ENCODE measurements at places on chromosomes 12 and 14.
A peak's percentile ranks its signal among the peaks of the same experiment; 100 is the strongest.

- no peak for DNase-seq
Measured at GRCh38 chr12:1984759-1985158, 19.5 kb downstream of the DCP1B start.

DNA sequence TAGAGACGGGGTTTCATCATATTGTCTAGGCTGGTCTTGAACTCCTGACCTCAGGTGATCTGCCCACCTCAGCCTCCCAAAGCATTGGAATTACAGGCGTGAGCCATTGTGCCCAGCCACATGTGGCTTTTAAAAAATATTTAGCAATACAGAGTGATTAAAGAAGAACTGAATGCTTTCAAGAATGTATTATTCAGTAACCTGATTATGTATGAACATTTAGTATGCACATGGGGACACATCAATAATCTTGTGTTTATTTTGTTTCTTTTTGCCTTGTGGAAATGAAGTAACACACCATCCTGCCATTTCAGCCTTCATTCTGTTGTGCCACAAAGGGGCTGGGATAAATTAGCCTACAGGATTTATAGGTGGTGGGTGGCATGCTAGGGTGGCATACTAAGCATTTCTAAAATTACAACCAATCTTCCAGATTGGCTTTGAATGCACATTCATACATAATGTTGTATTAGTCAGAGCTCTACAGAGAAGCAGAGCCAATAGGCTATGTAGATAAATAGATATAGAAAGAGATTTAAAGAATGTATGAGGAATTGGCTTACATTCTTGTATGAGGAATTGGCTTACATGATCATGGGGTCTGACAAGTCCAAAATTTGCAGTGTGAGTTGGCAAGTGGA is 25.5 kb upstream of the TXNRD1 start:
- DNase-seq: no peak

DNA sequence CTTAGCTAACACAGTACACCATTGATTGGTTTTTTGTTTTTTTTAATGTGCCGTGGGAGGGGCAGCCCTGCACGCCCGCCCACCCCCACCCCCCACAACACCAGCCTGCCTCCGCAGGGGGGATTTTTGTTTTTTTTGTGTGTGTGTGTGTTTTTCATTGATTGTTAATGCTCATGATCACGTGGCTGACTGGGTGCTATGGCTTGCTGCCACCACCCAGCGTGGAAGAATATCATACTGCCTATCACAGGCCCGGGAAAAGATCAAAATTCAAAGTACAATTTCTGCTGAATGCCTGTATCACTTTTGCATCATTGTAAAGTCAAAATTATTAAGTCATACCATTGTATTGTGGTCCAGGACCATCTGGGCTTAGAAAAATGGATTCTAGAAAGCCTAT is 8.3 kb downstream of the RESF1 start:
- no peak for DNase-seq

DNA sequence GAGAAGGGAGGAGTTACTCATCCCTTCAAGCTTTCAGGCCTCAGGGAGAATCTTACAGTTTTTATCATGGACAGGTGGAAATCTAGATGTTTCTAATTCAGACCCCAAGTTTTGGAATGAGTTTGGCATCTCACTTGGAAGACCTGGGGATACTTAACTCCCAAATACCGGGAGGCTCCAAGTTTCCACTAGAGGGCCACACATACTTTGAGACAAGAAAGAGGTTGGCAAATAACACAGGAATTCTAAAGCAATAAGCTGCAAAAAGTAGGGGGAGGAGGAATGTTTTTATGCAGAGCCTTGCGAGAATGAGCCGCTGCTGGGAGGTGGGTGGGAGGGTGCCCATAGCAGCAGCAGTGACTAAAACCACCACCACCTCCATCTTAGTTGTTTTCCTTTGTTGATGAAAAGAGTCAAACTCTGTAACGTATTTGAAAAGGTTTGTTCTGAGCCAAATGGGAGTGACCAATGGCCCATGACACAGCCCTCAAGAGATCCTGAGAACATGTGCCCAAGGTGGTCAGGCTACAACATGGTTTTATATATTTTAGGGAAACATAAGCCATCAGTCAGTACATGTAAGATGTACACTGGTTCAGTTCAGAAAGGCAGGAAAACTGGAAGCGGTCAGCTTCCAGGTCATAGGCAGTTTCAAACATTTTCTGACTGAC is 34.2 kb upstream of the RNASE1 start:
- DNase-seq: no peak

DNA sequence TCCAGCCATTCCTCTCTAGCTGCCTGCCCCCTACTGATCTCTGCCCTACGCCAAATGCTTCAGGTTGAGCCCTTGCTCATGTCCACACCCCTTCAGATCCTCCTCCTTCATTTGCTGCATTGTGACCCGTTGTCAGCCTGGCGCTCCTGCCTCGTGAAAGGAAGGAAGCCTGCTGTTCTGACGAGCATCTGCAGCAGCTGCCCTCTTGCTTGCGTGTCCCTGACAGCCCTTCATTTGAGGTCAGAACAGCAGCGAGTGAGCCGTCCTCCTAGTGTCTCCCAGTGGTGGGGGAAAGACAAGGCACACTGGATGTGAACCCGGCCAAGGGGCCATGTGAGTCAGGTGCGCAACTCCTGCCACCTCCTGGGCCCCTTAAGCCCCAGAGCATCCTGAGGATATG is 3.0 kb upstream of the PIANP start:
- no peak for DNase-seq

- no peak for DNase-seq
Measured at GRCh38 chr14:80602946-80603345, 338.6 kb downstream of the CEP128 start.

- DNase-seq: no peak
Measured at GRCh38 chr12:58814036-58814435, 106.3 kb downstream of the LRIG3 start.

- DNase-seq: peak; percentile 82
Measured at GRCh38 chr12:26195250-26195640, at the start of gene SSPN. TSS of gene SSPN (plus strand) at chr12:26195573. CDS start at chr12:26195673, 100 bp downstream.

- DNase-seq: no peak
Measured at GRCh38 chr12:109497675-109498074, 20.2 kb downstream of the UBE3B start.

DNA sequence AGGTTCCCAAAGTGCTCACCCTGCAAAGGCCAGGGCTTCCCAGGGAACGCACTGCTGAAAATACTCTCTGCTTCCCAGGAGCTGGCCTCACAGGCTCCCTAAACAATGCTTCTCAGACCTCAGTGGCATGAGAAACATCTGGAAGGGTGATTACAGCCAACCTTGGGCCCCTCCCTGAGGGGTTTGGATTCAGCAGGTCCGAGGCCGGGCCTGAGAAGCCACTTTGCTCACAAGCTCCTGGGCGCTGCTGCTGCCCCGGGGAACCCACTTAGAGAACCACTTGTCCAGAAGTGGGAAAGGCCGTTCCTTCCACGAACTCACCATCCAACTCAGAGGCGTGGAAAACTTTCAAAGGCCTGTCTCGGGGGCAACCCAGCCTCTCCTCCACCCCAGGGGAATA is 130.5 kb downstream of the PIWIL1 start:
- no peak for DNase-seq

GRCh38 chr12:42208574-42208973 is 29.5 kb downstream of the YAF2 start:
- DNase-seq: no peak

GRCh38 chr12:80847575-80847974 is 90.2 kb downstream of the LIN7A start:
- no peak for DNase-seq

DNA sequence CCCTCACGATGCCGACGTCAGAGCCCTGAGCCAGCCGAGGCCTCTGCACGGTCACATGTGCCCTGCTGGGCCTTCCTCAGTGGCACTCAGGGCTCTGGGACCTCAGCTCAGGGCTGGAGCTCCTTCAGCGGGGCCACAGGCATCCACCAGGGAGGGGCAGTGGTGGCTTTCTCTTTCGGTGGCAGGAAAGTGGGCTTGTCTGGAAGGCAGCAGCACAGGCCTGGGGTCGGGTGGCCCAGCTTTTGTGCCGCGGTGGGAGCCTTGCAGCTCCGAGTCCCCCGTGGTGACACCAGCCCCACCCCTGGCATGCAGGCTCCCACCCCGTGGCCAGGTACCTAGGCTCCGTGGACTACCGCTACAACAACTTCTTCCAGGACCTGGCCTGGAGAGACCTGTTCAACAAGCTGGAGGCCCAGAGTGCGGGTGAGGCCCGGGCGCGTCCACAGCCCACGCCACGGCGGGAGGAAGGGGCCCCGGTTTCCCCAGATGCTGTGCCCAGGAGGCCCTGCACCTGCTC is 14.2 kb upstream of the TEX22 start:
- DNase-seq: no peak

DNA sequence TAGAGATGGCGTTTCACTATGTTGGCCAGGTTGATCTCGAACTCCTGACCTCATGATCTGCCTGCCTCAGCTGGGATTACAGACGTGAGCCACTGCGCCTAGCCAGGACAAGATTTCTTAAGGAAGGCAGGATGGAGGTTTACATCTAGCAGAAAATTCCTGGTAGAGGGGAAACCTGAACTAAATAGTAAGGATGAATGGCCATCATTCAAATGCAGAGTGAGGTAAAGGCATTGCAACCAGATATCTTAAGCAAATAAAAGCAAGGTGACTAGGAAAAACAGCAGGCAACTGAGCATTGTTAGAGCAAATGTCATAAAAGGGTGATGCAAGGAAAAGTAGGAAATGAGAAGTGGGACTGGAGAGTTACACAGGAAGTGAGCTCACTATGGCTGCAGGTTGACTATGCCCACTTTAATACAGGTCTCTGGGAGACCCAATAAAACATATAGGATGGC is 133.0 kb downstream of the SOX5 start:
- no peak for DNase-seq

GRCh38 chr14:104966981-104967385 is 11.2 kb downstream of the AHNAK2 start:
- no peak for DNase-seq

DNA sequence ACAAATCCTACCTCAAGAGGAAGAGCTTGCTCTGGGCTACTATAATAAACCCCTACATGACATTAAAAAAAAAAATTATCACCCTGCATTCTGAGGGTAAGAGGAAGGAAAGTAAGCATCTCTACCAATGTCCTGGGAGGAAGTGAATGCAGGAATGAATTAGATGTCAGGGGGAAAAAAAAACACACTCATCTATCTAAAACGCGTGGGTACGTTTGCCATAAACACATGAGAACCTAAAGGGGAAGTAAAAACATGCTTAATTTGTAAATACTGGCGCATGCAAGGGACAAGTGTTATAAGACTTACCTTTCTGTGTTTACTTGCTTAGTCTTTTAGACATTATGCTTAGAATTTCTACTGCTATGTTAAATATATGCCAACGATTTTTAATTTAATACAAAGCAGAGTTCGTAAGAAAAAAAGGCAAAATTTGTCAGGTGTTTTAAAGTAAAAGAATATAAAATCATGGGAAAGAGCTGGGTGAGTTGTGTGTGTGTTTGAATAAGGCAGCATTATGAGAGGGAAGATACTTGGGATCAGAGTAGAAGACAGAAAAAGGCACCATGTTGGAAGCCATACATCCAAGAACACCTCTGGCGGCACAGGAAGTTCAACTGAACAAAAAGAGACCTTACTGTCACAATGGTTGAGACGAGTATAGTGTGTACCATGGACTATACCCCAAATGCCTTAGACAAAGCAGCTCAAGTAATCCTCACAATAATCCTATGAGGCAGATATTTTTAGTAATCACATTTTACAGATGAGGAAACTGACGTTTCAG is 1.5 kb downstream of the TMED8 start:
- no peak for DNase-seq

DNA sequence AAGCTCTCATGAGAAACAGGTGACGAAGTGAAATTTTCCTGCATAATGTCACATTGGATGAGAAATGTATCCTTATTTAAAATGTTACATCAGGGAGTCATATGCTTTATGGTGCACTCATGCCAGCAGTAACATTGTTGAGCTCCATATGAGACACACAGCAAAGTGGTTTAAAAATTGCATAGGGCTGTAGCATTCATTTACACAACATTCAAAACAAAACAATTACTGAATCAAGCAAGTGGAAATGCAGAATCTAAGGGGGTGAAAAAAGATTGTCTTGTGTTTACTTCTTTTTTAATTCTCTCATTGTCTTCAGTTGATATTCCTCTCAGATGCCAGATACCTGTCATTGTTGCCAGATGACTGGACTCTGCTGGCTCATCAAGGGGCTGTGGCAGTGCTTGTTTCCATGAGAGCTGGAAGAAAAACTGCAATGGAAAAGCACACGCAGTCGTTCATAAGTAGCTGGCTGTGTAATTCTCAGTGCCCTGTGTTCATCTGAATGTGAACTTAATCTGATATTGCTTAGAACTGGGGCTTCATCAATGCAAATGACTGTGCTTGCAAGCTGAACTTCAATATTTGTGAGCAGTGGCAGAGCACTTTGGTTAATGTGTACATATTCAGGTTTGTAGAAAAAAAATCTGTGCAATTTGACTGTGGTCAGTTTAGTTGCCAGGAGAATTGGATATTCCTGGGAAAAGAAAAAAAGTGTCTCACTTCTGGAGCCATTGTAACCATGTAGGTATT is 305.6 kb downstream of the RAD51B start:
- no peak for DNase-seq

DNA sequence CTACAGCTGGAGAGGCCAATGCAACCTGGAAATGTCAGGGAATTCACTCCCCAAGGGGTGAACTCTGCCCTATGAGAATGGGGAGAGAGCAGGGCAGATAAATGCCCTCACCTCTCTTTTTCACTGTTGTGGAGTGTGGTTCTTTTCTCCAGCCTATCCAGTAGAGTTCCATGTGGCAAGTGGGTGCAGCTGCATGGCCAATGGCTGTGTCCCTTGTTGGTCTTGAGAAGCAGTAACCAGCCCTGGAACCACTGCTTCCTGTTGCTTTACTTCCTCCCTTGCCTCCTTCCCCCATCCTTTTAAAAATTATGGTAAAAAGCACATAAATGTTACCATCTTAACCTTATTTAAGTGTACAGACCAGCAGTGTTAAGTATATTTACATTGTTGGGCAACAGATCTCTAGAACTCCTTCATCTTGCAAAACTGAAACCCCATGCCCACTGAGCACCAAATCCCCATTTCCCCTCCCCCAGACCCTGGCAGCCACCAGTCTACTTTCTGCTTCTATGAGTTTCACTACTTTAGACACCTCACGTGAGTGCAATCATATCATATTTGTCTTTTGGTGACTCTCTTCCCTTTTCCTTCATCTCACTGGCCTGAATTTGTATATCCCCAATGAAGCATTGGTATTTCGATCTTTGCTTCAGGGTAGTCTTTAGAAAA is 77.0 kb upstream of the GRIP1 start:
- DNase-seq: no peak

DNA sequence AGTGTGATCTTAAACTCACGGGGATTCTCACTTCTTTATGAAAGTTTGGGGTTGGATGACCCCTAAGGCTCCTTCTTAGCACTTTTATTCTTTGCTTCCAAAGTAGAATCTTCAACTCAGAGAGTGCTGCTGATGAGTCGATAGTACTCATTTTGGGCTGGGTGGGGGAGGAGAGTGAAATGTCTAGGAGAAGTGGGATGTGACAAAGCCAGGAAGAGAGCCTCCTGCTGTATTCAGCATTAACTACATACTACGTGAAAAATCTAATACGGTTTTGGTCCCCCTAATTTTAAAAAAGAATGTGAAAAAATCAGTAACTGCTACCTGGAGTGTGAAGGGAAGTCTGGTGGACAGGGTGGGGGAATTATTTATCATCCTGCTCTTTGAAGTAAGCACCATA is 148.3 kb downstream of the SAMD4A start:
- no peak for DNase-seq
